NCI-H1092 treated with DMSO at 0.1 percent for 48 hours (cell line): ENCODE measurements at places on chromosomes 12 and 14.
A peak's percentile ranks its signal among the peaks of the same experiment; 100 is the strongest.

GRCh38 chr12:43763769-43764168 lies 5.0 kb downstream of the IRAK4 start:
- DNase-seq: no peak

DNA sequence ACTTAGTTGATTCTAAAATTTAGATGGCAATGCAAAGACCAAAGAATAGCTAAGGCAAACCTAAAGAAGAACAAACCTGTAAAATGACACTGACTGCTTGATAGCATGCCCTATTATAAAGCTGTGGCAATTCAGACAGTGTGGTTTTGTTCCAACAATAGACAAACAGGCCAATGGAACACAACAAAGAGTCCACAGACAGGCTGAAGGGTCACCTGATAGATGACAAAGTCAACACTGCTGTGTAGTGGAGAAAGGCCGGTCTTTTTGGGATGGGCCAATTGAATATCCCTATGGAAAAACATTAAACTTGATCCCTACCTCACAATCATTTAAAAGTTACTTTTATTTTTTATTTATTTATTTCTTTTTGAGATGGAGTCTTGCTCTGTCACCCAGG lies 33.8 kb upstream of the SLC25A3 start:
- no peak for DNase-seq

GRCh38 chr12:19462406-19462805 lies 23.1 kb downstream of the AEBP2 start:
- DNase-seq: peak; percentile 33

- no peak for DNase-seq
These were observed 54.2 kb upstream of the BCL11B start for GRCh38 chr14:99326041-99326710.

- DNase-seq: no peak
These were observed 298.4 kb downstream of the SYT1 start for GRCh38 chr12:79162948-79163347.

DNA sequence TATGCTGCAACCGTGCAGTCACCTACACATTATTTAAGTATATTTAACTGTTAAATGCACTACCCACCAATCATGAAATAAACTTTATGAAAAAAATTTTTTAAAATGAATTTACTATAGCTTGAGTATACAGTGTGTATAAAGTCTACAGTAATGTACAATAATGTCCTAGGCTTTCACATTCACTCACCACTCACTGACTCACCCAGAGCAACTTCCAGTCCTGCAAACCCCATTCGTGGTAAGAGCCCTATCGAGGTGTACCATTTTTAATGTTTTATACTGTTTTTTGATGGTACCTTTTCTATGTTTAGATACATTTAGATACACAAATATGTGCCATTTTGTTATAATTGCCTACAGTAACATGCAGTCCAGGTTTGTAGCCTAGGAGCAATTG lies 48.1 kb downstream of the KLRG1 start:
- DNase-seq: no peak

DNA sequence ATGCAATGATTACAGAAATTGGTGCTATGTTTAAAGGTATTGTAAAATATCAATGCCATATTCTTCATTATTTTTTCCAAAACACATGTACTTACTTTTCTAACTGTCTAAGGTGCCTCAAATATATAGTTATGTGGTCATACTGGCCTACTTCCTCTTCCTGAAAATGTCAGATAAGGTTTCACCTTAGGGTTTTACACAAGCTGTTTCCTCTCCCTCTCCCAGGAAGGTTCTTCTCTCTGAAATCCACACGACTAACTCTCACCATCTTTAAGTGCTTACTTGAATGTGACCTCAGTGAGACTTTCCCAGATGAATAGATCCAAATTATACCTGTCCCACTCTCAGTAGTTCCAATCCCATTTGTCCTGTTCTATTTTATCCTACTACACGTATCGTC lies 11.6 kb upstream of the CLEC4D start:
- DNase-seq: no peak

- no peak for DNase-seq
These were observed 30.7 kb downstream of the FRMD6 start for GRCh38 chr14:51682411-51682810.

- DNase-seq: no peak
These were observed 89.7 kb upstream of the PARP11 start for GRCh38 chr12:3962631-3963483.

DNA sequence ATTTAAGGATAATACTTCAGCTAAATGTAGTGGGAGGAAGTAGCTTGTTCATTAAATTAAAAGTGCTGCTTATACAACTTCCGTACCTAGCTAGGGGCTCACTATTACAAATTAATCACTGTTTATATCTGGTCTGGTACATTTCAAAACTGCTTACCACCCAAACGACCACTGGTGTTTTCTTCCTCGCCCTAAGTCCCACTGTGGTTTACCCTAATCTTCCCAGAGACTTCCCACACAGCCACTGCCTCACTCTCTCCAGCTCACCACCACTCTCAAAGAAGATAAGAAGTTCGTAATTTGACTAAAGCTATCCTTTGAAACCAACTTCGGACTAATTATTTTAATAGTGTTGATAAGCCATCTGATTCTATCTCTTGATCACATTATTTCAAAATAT lies 62.6 kb downstream of the PLXNC1 start:
- DNase-seq: no peak

- no peak for DNase-seq
These were observed 71.8 kb downstream of the TTLL5 start for GRCh38 chr14:75732888-75733287.

- peak; percentile 81 for DNase-seq
These were observed 29.6 kb downstream of the SMUG1 start for GRCh38 chr12:54159140-54159539.

DNA sequence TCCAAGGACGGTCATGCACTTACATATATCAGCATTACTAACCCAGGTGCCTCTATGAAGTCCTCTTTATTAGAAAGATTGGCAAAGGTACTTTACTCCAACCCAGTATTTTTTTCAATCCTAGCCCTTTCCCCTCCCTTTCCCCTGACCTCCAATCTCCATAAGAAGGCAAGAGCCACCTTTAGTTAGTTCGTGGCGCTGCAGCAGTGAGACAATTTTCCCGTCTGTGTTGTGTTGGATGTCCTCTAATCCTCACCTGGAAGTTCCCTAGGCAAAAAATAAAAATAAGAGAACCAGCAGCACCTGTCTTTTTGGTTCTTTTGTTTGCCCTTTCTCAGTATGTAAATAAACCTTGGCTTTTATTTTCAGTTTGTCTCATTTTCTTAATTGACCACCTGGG lies 439.6 kb upstream of the LRFN5 start:
- DNase-seq: no peak
